ENCODE measurements at places on chromosomes 4 and X.

DNA sequence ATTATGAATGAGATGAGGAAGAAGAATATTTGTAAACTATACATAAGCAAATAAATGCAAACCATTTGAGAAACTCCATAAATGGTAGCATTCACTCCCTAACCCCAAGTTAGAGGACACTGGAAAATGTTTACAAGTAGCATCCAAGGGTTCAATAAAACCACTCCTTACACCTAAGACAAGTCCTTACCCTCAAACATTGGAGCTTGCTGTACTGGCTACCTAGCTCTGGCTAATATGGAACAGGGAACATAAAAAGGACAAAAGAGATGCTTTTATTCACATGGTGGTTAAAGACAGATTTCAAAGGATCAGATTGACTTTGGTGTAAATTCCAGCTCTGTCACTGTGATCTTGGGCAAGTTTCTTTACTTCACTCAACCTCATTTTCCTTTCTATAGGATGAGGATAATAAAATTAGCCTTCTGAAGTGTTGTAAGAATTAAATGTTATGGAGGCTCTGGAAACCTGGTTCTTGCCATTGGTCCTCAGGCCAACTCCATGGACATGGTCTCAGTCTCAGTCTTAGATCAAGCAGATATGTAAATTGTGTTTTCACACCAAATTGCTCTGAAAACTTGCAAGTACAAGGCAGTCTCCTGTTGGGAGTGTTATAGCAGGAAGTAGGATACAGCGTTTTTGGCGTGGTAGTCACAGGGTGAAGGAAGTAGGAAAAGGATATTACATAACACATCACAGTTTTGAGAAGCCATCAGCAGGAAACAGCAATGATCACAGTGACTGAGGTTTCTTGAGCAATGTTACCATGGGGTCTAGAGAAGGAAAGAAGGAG lies 3.3 kb downstream of the CXCL1 start:
- DNase-seq, result no peak

- no peak for DNase-seq
Measured at GRCh38 chr4:147740176-147740575, 8.3 kb downstream of the ARHGAP10 start.

GRCh38 chrX:71618787-71619186 lies 476 bp upstream of the CXCR3 start:
- no peak for DNase-seq

DNA sequence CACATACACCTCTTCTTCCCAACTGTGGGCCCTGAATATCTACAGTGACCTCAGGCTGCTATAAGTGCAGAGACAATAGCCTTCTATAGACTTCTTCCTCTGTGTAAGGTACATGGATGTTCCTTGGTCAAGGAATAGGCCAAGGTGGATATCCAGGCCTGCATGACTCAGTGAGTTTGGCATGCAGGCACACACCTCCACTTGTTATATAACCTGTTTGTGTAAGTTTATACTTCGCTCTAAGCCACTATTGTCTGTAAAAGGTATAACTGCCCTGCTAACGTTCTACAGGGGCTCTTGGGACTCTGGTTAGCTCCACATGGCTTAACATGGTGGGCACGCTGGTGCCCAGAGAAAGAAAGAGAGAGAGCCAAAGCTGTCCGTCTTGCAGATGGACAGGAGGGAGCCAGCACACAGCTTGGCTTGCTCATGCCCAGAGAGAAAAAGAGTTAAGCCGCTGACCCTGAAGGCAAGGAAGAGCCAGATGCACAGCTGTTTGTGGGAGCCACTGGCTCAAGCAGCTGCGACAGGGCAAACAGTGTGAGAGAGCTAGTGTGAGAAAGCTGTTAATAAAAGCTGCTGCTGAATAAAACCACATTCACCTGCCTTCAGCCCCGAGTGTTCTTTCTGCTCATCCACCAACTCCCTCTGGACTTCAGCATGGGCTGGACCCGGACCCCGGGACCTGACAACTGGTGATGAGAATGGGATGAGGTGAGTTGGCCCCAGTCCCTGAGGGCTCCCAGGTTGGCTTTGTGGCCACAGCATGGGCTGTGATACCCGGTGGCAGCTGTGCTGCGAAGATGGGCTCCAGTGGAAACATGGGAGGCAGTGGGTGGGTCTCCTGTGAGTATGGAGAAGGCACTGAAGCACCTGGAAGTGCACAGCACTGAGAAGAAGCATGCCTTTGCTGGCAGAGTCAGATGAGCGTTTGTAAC lies 44.5 kb upstream of the ZBTB33 start:
- no peak for DNase-seq

DNA sequence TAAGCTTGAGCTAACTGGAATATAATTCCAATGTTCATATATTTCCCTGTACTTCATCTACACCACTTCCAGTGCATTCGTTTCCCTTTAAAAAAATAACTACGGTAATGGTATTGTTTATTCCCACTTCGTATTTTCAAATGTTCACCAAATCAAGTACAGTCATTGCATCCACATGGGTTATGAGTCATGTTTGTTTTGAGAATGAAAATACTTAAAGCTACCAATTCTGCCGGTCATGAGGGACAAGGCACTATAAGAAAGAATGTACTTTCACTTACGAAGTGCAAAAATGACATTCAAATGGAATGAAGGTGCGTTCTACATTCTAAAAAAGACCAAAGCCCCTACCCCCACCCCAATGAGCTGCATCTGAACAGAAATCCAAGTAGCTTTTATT lies 174.4 kb upstream of the FGF13 start:
- no peak for DNase-seq

DNA sequence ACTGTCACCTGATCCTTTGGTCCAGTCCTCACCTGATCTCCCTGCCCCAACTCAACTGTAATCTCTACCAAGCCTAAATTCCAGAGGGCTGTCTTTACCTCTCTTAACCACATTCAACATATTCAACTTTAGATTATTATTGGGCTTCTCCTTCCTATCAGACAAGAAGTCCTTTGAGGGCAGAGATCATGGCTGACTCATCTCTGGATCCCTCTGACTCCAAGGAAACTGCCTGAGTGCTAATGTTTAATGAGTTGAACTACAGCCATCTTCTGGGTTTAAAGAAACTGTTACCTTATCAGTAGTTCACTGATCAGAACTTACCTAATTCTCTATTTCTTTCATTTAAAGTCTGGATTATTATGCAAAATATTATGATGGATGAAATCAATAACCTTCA lies 135.7 kb downstream of the GPC3 start:
- DNase-seq, result no peak

- no peak for DNase-seq
Measured at GRCh38 chr4:26030260-26030667, 116.2 kb downstream of the SMIM20 start.

DNA sequence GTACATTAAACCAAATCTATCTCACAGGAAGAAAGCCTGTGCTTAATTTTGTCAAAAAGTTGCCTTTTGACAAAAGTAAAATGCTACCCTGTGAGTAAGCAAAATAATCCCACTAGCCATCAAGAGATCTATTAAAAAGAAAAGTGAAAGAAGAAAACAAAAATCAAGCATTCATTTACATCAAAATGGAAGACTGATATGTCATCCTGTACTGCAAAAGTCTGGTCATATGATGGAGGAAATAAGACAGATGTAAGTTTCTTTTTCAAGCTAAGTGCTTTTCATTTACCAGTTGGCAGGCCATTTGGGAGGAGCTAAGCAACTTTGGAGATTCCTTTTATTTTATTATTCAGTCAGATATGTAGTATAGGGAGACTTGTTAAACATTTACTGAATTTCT lies 387.4 kb downstream of the SPOCK3 start:
- DNase-seq, result no peak

DNA sequence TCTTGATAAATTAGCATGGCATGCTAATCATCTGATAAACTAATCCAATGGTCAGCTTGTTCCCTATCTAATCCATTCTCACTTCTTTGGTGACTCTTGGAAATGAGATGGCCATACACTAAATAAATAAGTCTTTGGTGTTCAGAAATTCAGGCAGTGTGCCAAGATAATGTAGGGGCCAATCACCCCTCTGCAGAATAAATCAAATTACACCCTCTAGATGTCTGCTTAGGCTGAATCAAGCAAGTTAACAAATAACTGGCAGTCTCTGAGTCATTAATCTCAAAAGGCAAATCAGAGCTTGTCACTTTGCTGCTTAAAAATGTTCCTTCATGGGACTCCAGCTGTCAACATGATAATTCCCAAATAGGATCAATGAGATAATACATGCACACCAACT lies 97.4 kb downstream of the NLGN4X start:
- DNase-seq, result no peak

DNA sequence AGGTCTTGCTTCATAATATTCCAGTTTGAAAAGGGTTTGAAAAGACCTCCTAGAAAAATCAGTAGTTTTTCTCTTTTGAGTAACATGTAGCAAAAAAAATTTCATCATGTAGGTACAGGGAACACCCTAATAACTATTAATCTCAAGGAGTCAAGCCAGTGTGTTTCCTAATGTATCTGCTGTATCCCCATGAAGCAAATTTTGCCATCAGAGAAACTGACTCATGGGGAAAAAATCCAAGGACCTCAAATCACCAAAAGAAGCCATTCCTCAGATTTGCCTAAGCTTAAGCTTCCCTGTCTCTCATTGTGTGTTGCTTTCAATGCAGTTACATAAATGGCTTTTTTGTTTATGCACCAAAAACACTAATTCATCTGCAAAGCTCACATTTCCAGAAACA lies 29.7 kb downstream of the F9 start:
- no peak for DNase-seq

- no peak for DNase-seq
Measured at GRCh38 chr4:121192480-121192879, 28.4 kb upstream of the TNIP3 start.

GRCh38 chrX:52988985-52989917 lies 30.9 kb upstream of the FAM156A start:
- DNase-seq, result no peak

DNA sequence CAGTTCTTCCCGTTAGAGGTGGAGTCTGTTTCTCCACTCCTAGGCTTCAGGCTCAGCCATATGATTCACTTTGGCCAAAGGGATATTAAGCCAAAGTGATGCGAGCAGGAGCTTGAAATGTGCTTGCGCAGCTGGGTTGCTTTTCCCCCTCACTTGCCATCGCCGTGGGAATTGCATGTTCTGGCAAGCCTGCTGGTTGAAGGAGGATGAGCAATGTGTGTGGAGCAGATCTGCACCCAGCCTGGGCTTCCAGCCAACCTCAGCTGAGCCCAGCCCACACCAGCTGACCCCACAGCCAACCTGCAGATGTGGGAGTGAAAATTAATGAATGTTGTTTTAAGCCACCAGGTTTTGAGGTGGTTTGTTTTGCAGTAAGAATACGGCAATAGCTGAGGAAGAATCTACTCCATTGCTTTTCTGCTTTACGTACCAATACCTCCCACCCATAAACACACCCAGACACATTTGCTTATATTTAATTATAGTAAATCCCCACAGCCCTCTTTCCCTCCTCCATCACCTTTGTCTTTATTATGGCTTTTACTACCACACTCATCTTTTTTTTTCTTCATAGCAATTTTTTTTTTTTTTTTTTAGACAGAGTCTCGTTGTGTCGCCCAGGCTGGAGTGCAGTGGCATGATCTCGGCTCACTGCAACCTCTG lies 132.8 kb upstream of the FUNDC1 start:
- peak; percentile 26 for DNase-seq

GRCh38 chrX:130125091-130125874 lies 15.0 kb upstream of the ELF4 start:
- no peak for DNase-seq

DNA sequence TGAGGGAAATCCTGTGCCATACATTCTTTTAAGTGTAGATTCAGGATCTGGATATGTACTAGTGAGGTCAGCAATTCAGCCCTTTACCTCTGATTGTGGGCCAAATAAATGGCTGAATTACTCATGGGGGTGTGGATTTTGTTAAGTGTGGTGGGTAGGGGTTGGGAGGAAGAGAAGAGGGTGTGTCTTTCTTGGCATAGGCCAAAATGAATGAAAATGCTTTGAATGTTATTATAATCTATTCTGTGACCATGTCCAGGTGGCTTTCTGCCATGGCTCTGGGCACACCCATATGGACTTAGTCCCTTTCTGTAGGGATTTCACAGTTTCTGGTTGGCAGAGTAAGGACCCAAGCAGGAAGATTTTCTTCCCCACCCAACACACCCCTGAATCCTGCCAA lies 244.3 kb downstream of the CBR4 start:
- DNase-seq, result no peak

- peak; percentile 17 for DNase-seq
Measured at GRCh38 chrX:141405853-141406492, 163.7 kb upstream of the SPANXC start.

GRCh38 chrX:131305926-131306325 lies 16.8 kb upstream of the IGSF1 start:
- no peak for DNase-seq
